T-helper 1 cell (primary cell): ENCODE measurements at places on chromosomes 16 and 17.

DNA sequence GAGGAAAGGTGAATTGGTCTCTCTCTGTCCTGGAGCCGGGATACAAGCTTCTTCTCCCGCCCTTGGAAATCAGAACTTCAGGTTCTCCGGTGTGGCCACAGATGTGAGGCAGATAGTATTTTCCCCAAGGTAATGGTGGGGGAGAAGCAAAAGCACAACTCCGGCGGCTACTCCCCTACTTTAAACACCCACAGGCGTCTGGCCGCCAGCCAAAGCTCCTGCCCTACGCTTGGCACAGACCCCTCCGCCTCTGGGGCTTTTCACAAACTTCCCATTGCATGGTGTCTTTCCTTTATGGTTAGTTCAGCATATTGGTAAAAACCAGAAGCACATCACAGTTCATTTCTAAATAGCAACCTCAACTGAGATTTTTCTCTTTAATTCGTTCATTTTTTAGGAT, 39.4 kb upstream of the B4GALNT2 start:
- DNase-seq: no peak

GRCh38 chr17:4006165-4006589, 41.9 kb upstream of the ATP2A3 start:
- no peak for DNase-seq

DNA sequence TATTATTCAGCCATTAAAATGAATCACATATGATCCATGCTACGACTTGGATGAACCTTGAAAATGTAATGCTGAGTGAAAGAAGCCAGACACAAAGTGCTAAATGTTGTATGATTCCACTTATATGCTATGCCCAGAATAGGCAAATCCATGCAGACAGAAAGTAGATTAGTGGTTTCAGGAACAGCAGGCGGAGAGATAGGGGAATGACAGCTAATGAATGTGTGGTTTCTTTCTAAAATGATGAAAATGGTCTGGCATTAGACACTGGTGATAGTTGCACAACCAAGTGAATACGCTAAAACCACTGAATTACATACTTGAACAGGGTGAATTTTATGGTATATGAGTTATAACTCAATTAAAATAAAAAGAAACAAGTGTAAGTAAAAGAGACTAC, 121.8 kb upstream of the NOG start:
- no peak for DNase-seq

- no peak for DNase-seq
Observed at GRCh38 chr17:81656118-81656743, at the start of gene PDE6G. Gene PDE6G (minus strand): TSS chr17:81656542. CDS start chr17:81653305, 3,237 bp downstream.

- DNase-seq: no peak
Observed at GRCh38 chr16:66401610-66402009, 25.5 kb upstream of the BEAN1 start.

GRCh38 chr17:60356940-60357339, 35.0 kb downstream of the USP32 start:
- DNase-seq: no peak

- no peak for DNase-seq
Observed at GRCh38 chr16:4179020-4179419, 62.8 kb upstream of the ADCY9 start.

GRCh38 chr16:35637683-35638082, 2178.3 kb downstream of the TP53TG3F start:
- DNase-seq: no peak

DNA sequence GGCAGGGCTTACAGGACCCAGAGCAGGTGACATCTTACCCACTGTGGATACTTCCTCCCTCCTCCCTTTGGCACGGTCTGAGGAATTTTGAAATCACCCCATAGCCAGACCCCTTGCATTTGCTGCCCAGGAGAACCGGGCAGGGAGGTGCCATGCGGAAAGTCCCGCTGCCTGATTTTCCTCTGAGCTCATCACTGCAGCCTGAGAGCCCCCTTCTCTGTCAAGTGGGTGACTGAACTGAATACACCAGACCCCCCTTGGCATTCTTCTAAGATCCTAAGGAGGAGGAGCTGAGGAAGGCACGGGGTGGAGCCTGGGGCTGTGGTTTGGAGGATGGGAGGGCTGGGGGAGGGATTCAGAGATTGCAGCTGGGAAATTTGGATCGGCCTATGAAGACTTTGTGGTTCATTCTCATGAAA, 173.4 kb downstream of the RAB11FIP4 start:
- DNase-seq: no peak

DNA sequence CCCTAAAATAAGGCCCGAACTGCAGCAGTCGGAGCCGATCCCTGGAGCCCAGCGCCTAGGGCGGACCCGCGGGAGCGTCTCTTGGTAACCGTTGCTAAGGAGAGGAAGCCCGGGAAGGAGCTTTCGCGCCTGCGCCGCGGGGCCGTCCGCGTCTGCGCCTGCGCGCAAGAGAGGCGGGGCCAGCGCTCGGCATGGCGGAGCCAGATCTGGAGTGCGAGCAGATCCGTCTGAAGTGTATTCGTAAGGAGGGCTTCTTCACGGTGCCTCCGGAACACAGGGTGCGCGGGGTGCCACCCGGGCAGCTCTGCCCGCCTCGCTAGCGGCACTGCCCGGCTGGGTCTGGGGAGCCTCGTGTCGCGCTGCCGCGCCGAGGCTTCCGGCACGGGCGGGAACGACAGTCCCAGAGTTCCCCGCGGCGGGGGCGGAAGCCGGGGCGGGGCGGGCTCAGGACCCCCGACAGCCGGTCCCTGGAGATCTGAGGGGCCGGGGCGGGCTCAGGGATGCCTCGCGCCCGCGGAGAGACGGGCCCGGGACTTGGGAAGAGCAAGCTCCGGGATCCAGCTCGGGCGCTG, at the start of gene CDK10:
CDK10 (plus strand) TSS at position 170 of the 572 bp plus-strand sequence; CDS start at position 192, 22 bp downstream.
- peak; percentile 74 for DNase-seq

- DNase-seq: no peak
Observed at GRCh38 chr16:47079860-47080259, 63.9 kb downstream of the NETO2 start.

DNA sequence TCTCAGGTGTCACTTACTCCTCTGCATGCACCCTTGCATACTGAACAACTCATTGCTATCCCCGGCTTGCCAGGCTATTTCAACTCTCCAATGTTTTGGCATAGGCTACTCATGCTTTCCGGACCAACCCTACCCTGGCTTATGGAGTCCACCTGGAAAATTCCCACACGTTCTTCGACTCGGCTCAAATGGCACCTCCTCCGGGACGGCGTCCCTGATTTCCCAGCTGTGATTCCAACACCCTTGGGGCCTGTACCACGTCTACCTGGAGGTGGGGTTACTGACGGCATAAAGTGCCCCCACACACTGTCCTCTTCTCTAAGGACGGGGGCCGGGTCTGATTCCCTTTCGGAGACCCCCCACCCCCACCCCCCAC, 498 bp downstream of the SMYD4 start:
- no peak for DNase-seq

- no peak for DNase-seq
Observed at GRCh38 chr17:18021372-18021771, 17.6 kb downstream of the ATPAF2 start.

DNA sequence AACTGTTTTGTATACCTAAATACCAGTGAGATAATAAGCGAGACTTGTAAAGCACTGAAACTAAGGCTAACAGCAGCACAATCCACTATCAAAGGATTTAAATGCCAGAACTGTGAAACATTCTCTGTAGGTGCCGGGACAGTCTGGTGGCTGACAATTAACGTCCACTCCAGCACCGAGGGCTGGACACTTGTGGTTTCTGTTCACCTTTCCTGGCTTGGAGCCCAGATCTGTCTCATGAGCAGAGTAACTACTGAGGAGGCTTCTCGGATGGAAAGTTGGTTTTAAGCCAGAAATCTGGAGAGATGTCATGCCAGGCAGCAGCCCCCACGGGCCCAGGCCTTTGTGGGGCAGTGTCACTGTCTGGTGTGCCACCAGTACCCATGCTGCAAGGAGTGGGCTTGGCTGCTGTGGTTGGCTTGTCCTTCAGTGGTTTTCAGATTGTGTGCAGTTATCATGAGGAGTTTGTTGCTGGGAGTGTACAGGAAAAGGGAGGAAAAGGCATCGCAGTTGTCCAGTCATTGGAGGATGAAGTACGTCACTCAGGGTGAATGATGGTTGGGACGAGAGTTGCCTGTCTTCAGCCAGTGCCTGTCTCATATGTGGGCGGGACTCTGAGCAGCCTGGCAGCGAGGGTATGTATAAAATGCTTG, 35.5 kb downstream of the UBN1 start:
- no peak for DNase-seq
